Heart left ventricle (tissue), 16 donors: ENCODE measurements at places on chromosomes 12 and 14. TPM values are rescaled to one million over a fixed set of nuclear protein-coding genes. Genes with fewer than 3 reads are reported as not detected.

KTN1 gene
- 241 TPM for total RNA-seq

NABP2 gene
- total RNA-seq: 19.6 TPM

HOXC6 gene
- not detected for total RNA-seq

DGKA gene
- 27.8 TPM for total RNA-seq

SLC38A1 gene
- 120 TPM for total RNA-seq

C12orf50 gene
- not detected for total RNA-seq

RNASE7 gene
- total RNA-seq: not detected

PDE3A gene
- total RNA-seq: 170 TPM

DDX23 gene
- 38.5 TPM for total RNA-seq

STAB2 gene
- 0.17 TPM for total RNA-seq

HSP90AA1 gene
- 475 TPM for total RNA-seq

MTRFR gene
- 9.3 TPM for total RNA-seq

CAPZA3 gene
- not detected for total RNA-seq

ISM2 gene
- 1.3 TPM for total RNA-seq

ANKLE2 gene
- 32.5 TPM for total RNA-seq

ZDHHC22 gene
- total RNA-seq: 0.12 TPM

SPTB gene
- total RNA-seq: 103 TPM

LIN7A gene
- total RNA-seq: 14.6 TPM

SYCP3 gene
- total RNA-seq: not detected
